HAP-1 (cell line): ENCODE measurements at places on chromosomes 5 and 9.

DNA sequence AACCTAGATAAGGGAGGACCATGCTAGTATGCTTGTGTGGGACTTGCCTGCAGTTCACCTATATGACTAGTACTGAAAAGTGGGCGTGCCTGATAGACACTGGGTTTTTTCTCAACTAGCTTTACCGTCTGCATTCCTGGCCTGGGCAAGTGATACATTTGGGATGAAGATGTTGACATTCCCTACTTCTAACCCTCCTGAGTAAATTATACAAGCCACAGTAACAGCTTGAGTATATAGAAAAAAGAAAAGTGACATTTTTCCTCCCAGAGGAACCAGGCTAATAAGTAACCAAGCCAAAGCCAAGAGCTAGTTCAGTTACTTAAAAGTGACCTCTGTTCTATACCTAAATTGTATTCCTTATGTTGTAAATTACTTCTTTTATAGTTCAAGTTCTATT is 153.8 kb upstream of the CYLC2 start:
- no peak for DNase-seq

GRCh38 chr9:137192859-137193258 is 4.4 kb downstream of the SSNA1 start:
- DNase-seq: no peak

- no peak for DNase-seq
Measured at GRCh38 chr9:85600675-85601263, 141.0 kb downstream of the AGTPBP1 start.

GRCh38 chr9:127898433-127899127 is 823 bp downstream of the ST6GALNAC6 start:
- no peak for DNase-seq

DNA sequence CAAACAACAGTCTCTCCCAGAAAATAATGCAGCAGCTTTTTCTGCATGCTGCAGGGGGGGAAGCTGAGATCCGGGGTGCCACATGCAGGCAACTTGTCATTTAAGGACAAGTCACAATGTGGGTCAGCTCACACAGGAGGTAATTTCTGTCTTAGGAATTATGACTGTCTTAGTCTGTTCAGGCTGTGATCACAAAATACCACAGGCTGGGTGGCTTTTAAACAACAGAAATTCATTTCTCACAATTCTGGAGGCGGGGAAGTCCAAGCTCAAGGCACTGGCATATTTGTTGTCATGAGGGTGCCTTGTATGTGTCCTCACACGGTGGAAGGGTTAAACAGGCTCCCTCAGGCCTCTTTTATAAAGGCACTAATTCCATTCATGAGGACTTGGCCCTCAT is 127.7 kb downstream of the DIRAS2 start:
- DNase-seq: no peak

DNA sequence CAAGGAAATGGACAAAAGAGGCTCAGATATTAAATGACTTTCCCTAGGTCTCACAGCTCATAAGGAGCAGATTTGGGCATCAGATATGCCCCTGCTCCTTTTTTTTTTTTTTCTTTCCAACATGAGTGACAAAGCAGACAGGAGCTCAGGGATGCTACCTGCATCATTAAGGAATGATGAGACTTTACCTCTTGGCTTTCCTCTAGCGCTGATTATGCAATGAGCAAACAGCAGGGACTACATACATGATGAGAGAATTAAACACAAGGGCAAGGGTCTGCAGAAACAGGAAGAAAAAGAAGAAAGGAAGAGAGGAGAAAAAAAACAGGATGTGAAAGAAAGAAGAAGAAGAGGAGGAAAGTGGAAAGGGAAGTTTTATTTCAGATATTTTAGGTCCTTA is 179.9 kb downstream of the PPP2R2B start:
- no peak for DNase-seq

DNA sequence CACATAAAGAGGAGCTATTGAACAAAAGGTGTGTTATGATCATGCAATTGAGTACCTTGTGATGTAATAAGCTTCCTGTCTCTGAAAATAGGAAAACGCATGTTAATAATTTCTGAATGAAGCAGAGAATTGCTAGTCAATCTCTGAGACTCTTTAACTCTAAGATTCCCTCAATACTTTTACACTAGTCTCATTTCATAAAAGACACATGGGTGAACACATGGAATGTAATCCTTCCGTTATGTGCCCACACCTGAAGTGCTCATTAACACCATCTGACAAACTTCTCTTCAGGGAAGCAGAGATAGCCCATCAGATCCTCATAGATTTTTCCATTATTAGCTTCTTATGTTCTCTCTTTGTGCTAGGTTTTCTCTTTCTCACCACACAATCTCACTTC is 182.4 kb downstream of the TLR4 start:
- DNase-seq: no peak

- peak; percentile 67 for DNase-seq
Measured at GRCh38 chr5:88480801-88481499, 212.3 kb upstream of the TMEM161B start.

- no peak for DNase-seq
Measured at GRCh38 chr5:150412319-150413175, at the start of gene CD74. CD74 (minus strand) TSS chr5:150412910; CDS start chr5:150412749, 161 bp downstream.

DNA sequence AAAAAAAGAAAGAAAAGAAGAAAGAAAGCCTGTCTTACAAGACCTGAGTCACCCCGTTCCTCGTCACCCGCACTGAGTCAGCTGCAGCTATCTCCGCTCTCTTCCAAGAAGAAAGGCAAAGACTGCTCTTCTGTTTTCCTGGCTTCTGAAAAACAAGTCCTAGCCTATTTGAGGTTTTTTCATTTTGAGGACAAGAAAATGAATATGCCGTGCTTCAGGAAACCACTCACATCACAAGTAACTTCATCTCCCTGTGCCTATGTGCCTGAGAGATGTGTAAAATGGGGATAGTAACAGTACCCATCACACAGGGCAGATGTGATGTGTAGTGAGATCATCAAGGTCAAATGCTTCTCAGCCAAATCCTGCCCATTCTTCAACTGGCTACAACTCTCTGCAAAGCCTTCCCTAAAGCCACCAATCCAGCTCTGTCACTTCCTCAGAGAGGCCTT is 78.4 kb downstream of the GLDC start:
- DNase-seq: no peak

DNA sequence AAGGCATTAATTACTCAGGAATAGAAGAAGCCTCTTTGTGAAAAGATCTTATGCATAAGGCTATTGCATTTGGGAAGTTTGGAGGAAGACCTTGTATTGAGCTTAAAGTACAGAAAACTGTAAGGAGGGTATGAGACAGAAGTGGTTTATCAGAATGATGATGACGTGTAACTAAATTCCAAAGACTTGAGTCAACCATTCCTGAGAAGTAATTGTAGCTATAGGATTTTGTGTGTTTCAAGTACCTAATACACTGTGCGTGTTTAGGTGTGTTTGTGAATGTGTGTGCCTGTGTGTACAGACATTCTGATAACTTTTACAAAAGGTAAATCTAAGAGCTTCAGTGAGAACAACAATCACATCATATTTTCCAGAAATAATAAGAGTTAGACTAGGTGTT is 46.5 kb upstream of the IRX2 start:
- no peak for DNase-seq

- DNase-seq: no peak
Measured at GRCh38 chr5:127400946-127401670, 110.5 kb downstream of the MEGF10 start.

DNA sequence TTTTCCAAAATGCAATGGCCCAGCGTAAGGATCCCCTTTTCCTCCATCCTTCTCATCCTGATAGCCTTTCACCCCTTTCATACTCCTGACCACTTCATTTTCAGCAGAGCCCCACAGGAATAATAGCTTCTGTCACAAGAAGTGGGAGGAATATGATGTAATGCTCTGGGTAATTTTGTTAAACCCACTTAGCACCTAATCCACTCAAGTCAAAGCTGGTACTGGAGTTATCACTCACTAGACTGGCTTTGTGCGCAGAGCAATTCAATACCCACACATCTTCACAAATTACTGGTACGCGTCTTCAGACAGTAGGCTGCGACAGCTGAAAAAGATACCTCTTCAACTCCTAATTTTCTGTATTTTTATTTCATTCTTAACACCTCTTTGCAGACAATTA is 2232.8 kb upstream of the WWC1 start:
- no peak for DNase-seq

GRCh38 chr9:124198331-124198730 is 59.4 kb upstream of the NEK6 start:
- DNase-seq: no peak

- no peak for DNase-seq
Measured at GRCh38 chr5:178238711-178239592, 6.3 kb upstream of the PHYKPL start.

DNA sequence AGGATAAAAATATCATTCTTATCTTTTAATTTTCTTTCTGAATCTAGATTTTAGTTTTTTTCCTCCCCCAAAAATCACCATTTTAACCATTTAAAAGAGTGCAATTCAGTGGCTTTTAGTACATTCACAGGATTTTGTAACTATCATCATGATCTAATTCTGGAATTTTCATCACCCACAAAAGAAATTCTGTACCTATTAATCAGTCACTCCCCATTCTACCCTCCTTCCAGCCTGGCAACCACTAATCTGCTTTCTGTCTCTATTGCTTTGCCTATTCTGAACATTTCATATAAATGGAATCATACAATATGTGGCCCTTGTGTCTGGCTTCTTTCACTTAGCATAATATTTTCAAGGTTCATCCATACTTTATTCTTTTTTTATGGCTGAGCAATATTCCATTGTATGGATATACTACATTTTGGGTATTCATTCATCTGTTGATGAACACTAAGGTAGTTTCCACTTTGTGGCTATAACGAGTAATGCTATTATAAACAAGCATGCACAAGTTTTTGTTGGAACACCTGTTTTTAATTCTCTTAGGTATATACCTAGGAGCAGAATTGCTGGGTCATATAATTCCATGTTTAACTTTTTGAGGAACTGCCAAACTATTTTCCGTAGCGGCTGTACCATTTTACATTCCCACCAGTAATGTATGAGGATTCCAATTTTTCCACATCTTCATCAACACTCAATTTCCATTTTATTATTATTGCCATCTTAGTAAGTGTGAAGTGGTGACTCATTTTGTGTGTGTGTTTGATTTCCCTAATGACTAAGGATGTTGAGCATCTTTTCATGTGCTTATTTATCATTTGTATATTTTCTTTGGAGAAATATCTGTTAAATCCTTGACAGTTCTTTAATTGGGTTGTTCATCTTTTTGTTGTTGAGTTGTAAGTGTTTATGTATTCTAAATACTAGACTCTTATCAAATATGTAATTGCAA is 340.3 kb downstream of the CWC27 start:
- no peak for DNase-seq

DNA sequence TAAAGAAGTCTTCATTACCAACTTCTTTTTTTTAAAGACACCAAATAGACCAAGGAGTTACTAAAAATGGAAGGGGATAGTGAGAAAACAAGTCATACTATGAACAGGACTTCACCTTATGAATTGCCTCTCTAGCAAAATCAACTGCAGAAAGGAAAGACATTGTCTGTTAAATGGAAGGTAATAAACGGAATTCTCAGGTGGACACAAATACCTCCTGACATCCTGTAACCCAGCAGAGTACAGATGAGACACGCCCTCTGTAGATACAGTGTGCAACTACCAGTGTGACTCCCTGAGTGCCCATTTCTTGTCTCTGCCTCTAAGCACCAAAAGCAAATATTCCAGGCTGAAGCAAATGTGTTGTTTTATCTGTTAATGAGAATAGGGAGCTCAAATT is 12.2 kb upstream of the PLPP1 start:
- DNase-seq: no peak

- no peak for DNase-seq
Measured at GRCh38 chr5:159175547-159175946, 33.8 kb downstream of the RNF145 start.

DNA sequence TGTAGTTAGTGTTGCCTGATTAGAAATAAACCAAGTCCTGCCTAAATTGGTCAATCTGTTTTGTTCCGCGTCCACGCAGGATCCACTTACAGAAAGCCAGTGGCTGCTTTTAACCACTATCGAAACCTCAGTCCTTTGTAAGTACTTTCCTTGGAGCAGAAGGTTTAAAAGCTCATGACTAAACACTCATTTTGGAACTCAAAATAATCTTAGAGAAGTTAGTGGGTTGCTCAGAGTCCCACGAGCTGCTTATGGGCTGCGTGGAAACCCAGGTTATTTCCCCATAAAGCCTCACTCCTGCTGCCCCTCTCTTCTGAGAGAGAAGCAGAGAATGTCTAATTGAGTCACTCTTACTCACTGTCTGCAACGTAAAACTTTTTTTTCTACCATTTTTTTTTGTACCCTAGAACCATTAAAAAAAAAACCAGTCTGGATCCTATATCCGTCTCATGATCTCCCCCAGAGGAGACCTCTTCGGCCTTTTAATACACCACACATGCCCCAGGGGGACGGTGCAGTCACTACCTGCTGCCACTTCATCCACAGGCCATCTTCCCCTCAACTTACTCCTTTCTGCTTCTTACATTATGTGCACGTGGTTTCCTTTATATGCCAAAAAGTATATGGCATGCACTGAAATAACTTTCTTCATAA is 7.6 kb downstream of the BASP1 start:
- DNase-seq: no peak

DNA sequence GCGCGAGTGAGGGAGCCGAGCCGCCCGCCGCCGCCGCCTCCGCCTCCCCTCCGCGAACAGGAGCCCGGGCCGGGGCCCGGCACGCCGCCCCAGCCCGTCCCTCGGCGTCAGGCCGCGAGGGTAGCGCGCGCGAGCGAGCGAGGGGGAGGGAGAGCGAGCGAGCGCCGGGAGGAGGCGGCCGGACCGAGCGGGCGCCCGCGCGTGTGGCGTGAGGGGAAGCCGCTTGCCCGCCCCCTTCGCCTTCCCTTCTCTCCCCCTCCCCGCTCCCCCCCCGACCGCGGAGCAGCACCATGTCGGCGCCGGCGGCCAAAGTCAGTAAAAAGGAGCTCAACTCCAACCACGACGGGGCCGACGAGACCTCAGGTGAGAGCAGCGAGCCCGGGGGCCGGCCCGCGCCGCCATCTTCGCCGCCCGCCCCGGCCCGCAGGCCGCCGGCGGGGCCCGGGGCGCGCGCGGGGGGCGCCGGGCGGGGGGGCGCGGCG is 312 bp downstream of the SET start:
- peak; percentile 59 for DNase-seq

- no peak for DNase-seq
Measured at GRCh38 chr5:133831491-133832224, 136.8 kb downstream of the C5orf15 start.
